T-helper 17 cell (primary cell): ENCODE measurements at places on chromosomes 16 and 17.

DNA sequence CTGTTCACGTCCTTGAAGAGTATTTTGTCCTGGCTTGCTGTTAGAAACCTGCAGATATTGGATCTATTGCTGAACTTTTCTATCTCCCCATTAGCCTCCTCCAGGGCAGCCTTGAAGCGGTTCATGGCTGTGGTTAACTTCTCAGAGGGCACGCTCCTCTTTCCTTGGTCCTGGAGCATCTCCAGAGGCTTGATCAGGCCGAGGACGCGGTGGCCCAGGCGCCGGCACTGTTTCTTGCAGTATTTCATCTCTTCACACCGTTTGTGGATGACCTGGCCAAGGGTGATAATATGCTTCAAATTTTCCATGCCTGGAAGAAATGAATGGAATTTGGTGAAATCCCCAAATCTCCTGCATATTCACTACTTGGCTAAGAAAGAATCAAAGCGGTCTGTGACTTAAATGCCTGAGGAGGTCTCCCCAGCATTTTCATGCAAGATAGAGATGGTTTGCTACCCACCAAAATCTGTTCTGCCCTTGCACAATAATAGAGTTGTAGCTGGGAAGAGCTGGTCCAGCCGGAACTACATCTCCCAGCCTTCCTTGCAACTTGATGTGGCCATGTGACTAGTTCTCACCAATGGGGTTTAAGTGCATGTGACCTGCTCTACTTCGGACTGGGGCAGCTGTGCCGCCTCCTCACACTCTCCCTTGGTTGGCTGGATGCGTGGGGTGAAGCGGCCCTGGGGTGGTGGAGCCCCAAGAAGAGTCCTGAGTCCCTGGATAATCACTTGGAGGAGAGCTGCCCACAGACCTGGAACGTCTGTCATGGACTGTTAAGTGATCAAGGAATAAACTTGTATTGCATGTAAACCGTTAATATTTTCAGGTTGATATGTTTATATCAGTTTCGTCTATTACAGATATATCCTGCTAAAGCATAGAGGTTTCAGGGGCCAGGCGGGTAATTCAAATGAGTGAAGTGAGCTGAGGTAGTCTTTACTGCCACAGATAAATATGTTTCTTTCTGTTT, 4.9 kb downstream of the MLKL start:
- peak; percentile 43 for DNase-seq

DNA sequence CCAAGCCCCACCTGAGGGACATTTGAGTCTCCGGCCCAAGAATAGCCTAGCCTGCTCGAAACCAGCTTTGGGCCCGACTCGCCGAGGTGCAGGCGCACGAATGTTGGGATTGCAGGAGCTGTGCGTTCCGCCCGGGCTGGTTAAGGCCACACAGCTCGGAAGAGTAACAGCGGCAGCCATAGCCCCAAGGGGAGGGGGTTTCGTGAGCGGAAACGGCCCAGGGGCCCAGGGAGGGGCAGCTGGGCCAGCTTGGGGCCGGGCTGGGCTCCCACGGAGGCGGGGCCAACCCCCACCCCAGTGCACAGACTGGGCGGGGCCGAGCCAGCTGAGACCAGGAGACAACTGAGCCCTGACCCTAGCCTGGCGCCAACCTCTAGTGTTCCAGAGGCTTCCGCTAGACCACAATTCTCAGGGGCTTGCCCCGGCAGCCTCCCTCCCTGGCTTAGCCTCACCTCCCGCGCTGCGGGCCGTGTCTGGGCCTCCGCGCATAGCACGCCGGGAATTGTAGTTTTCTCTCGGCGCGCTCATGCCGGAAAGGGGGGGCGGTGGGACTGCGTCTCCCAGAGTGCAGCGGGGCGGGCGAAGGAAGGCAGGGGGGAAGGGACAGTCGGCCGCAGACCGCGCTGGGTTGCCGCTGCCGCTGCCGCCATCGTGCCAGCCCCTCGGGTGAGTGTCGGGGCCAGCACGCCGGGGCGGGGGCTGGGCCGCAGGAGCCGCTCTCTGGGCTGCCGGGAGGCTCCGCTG, at the start of gene NUTF2:
Gene NUTF2, plus strand, starts transcription at position 614 of the 744 bp plus-strand sequence. CDS start 18,198 bp downstream, outside the sequence.
- peak; percentile 91 for DNase-seq

DNA sequence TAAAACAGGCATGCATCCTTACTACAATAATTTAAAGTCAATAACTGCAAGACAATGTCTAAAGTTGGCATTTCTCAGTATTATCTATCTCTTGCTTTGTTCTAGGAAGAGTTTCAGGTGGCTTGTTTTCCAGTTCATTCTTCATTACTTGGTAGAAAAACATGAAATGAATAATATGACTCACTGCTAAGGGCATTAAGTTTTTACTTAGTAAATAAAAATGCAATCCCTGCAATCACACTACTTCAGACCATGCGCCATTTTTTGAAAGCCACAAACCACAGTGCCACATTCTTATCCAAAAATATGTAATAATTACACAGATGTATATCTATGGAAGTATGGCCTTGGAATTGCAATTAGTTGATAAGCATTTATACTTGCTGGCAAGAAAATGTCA, 55.4 kb downstream of the CREBBP start:
- no peak for DNase-seq

GRCh38 chr16:76882105-76882504, 308.9 kb upstream of the MON1B start:
- no peak for DNase-seq

- DNase-seq, result no peak
These were observed 122.6 kb upstream of the MON1B start for GRCh38 chr16:77068402-77068801.

GRCh38 chr17:77480199-77480508, 339.4 kb downstream of the SEC14L1 start:
- DNase-seq, result no peak

GRCh38 chr16:1602285-1602684, 9.6 kb downstream of the IFT140 start:
- DNase-seq, result no peak

- DNase-seq, result no peak
These were observed 60.6 kb downstream of the C16orf82 start for GRCh38 chr16:27127308-27127707.

GRCh38 chr17:61458421-61459141, 6.4 kb downstream of the TBX4 start:
- DNase-seq, result no peak

GRCh38 chr16:67546091-67546501, 16.2 kb upstream of the CTCF start:
- DNase-seq, result no peak

GRCh38 chr16:82824408-82824807, 197.6 kb downstream of the CDH13 start:
- DNase-seq, result no peak
